A549 (cell line): ENCODE measurements at places on chromosomes 5 and 9. TPM values are rescaled to one million over a fixed set of nuclear protein-coding genes. Genes with fewer than 3 reads are reported as not detected.

The NTRK2 gene
- polyA plus RNA-seq, result 0.01 to 0.05 TPM (median 0.03 TPM) in 3 replicates

The TRIM36 gene
- polyA plus RNA-seq, result 0.28 to 0.63 TPM (median 0.63 TPM) in 3 replicates

The TMEM232 gene
- 0.12 to 0.17 TPM (median 0.16 TPM) in 3 replicates for polyA plus RNA-seq

The ARSI gene
- 17.4 to 24.1 TPM (median 22.0 TPM) in 3 replicates for polyA plus RNA-seq

The TLX3 gene
- polyA plus RNA-seq, result not detected in 3 replicates

The IGFBPL1 gene
- polyA plus RNA-seq, result 2.7 to 3.0 TPM (median 2.7 TPM) in 3 replicates

The SAXO1 gene
- not detected in 3 replicates for polyA plus RNA-seq

The RORB gene
- polyA plus RNA-seq, result not detected in 3 replicates

The CAVIN4 gene
- 0.62 to 0.86 TPM (median 0.79 TPM) in 3 replicates for polyA plus RNA-seq

The FGD3 gene
- 0.18 to 0.26 TPM (median 0.24 TPM) in 3 replicates for polyA plus RNA-seq

The MLLT3 gene
- polyA plus RNA-seq, result 13.0 to 15.3 TPM (median 14.3 TPM) in 3 replicates

The MEIKIN gene
- not detected in 3 replicates for polyA plus RNA-seq

The RGS7BP gene
- polyA plus RNA-seq, result not detected in 3 replicates

GRCh38 chr5:129377504-129377903 lies 82.6 kb upstream of the ADAMTS19 start:
- no peak for DNase-seq

DNA sequence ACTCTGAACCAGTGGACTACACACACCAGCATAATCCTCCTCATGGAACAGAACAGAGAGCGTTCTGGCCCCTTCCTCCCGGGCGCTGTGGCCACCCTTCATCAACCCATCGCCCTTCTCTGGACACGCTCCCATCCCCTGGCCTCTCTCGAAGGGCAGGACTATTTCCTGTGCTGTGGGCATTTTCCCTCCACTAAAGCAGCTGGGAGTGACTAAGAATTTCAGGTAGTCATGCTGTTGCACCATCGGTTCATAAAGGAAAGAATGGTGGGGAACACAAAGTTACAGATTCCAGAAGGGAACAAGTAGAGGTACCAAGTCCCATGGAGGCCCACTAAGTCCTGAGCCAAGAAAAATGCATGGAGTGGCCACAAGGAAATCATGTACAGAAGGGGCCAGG lies 68.6 kb downstream of the EPB41L4B start:
- no peak for DNase-seq

DNA sequence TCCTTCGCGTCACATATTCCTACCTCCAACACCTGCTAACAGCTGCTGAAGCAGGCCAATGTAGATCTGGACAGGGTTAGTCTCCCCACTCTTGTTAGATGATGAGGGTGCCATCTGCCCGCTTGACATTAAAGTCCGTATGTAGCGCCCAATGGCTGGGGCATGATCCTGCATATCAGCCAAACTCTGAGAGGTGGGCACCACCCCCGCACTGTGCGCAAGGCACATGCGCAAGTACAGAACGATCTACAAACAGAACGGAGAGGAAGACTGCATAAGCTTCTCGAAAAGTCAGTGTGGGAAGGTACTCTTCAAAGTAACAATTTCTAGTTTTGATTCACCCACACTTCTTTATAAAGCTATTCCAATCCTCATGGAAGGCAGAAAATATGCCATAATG lies 69.8 kb downstream of the ECPAS start:
- no peak for DNase-seq

GRCh38 chr5:176490301-176490700 lies 42.1 kb downstream of the FAF2 start:
- no peak for DNase-seq

DNA sequence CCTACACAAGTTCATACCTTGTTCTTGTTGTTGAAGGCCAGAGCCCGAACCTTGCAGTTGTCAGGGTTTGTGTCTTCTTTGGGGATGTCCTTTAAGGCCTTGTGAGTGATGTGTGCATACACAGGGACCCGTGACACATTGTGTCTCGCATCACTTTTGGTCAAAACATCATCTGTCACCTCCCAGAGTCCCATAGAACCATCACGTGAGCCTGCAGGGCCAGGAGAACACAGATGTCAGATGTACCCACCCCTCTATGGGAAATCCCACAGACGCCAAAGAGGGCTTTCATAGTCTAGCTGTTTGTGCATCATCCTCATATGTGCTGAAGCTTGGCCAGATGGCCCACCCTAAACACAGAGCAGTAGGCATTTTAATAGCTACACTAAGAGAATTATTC lies 28.2 kb downstream of the DCAF12 start:
- DNase-seq, result no peak

DNA sequence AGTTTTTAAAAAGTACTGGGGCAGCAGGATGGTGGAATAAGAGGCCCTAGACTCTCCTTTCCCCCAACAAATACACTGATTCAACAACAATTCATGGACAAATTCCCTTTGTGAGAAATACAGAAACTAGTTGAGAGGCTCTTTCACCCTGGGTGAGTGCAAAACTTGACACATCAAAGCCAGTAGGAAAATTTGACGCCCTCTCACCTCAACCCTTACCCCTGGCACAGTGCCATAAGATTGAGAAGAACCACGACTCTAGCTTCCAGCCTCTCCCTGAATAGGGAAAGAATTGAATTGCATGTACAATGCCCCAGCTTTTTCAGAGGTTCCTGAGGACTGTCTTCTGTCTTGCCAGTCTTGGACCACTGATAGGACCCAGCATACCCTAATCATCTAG lies 12.3 kb downstream of the KIF4B start:
- DNase-seq, result no peak

GRCh38 chr5:40754381-40755092 lies 1.2 kb downstream of the TTC33 start:
- no peak for DNase-seq

- DNase-seq, result no peak
Observed at GRCh38 chr5:147912011-147912410, 5.7 kb upstream of the C5orf46 start.

DNA sequence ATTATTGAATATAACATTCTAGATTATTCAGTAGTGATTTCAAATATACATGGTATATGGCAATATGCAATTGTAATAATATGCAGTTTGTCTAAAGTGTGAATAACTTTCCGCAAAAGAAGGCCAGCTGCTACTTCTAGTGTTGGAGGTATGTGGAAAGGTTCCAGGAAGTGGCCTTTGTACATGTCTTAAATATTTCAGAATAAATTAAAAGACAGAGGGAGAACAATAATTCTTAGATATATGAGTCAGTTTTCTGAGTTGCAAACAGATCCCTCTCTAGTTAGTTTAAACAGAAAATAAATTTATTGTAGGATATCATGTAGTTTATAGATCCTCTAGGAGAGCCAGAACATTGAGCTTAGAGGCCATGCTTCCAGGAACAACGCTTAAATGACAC lies 210.8 kb upstream of the ELL2 start:
- no peak for DNase-seq

- peak; percentile 18 for DNase-seq
Observed at GRCh38 chr5:66246608-66247007, 102.5 kb downstream of the SREK1 start.

DNA sequence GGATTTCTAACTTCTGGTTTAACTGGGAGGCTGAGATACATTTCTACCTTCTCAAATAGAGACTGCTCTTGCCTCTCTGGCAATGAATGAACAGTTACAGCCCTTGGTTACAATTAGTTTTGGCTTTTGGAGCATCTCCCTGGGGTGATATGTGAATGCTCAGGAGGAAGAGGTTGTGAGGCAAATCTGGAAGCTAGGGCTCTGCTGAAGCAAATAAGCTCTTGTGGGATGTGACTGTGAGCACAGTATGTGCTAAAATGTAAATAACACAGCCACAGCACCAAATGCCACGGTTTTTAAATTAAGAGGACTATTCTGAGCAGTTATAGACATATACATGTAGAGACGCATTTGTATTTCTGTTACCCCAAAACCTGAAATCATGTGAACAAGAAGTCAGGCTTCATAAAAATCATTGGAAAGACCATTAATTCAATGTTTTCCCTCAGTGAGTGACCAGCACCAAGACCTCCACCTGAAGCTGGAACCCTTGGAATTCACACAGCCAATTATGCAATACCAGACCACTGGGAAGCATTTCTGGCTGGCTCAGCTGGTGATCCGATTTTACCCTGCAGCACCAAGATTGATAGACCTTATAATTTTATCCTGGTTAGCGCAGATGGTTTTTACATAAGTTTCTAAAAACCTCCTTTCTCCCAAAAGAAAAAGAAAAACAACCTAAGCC lies 3.0 kb upstream of the SLC44A1 start:
- no peak for DNase-seq

GRCh38 chr5:157487358-157487757 lies 27.3 kb downstream of the NIPAL4 start:
- DNase-seq, result no peak

DNA sequence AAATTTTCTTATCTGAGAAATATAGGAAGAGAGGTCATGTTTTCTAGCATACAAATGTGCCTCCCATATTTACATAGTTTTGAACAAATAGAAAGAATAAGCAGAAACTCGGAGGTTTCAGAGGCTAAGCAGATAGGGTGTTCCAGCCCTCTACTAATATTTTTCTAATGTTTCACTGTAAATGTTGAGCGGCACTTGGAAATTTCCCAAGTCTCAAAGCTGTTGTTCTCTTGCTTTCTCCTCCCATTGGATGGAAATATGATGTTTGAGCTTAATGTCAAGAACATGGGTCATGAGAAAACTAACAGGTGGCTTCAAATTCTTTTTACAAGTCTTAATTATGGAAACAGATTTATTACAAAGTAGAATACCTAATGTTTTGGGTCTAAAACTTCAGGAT lies 5.1 kb downstream of the SPINK1 start:
- DNase-seq, result no peak

- DNase-seq, result no peak
Observed at GRCh38 chr9:135982499-135983207, 21.5 kb upstream of the UBAC1 start.

GRCh38 chr5:116475338-116475737 lies 99.3 kb downstream of the SEMA6A start:
- DNase-seq, result no peak

GRCh38 chr9:92722386-92723298 lies 42.0 kb downstream of the BICD2 start:
- no peak for DNase-seq

DNA sequence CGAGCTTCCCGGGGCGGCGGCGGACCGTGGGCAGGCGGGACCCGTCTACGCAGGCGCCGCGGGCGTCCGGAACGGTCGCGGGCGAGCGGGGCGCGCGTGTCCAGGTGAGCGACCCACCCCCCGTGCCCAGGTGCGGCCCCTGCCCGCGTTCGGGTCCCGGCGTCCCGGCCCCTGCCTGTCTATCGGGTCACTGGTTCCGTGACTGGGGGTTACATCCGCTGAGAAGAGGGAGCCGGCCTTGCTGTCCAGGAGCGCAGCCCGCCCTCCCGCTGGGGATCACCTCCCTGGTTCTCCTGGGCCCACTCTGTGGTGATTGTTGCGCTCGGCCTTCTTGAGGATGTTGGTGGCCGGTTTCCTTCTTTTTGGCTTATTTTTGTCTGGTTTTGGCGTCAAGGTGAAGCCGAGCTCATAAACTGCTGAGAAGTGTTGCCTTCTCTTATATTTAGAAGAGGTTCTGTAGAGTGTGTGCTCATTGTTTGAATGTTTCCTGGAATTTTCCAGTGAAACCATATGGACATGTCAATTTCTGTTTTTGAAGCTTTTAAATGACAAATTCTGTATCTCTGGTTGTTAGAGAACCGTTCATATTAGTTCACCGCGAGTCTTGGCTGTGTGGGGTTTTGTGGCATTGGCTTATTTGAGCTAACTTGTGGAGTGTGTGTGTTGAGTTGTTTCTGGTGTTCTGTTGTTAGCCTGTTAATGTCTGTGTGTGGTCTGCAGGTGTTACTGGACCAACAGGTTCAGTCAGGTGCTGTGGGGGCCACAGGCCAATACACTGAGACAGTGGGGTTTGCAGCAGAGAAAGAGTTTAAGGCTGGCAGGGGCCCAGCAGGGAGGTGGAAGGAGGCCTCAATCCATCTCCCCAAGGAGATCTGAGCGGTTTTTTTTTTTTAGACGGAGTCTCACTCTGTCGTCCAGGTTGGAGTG lies 621 bp downstream of the CEP72 start:
- DNase-seq, result peak; percentile 40

GRCh38 chr5:179509239-179509638 lies 41.1 kb upstream of the RUFY1 start:
- DNase-seq, result no peak

GRCh38 chr9:79184831-79185230 lies 386.9 kb upstream of the TLE4 start:
- DNase-seq, result no peak

DNA sequence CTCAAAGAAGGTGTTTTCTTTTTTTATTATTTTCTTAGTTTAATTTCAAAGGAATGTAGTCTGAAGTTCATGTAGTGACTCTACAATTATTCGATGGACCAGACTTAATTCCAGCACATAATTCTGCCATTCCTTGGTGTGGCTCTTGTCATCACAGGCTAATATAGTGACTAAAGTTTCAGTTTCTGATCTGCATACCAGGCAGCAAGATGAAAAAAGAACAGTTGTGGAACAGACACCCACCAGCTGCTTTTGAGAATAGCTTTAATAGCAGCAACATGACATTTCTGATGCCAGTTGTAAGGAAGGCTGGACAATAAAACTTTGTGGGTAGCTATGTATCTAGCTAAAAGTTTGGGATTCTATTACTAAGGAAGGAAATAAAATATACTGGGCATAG lies 676.3 kb upstream of the GRAMD2B start:
- DNase-seq, result no peak

- DNase-seq, result no peak
Observed at GRCh38 chr9:122457787-122458186, 19.9 kb downstream of the OR1J1 start.

- no peak for DNase-seq
Observed at GRCh38 chr9:36163049-36163785, 6.0 kb upstream of the CCIN start.

DNA sequence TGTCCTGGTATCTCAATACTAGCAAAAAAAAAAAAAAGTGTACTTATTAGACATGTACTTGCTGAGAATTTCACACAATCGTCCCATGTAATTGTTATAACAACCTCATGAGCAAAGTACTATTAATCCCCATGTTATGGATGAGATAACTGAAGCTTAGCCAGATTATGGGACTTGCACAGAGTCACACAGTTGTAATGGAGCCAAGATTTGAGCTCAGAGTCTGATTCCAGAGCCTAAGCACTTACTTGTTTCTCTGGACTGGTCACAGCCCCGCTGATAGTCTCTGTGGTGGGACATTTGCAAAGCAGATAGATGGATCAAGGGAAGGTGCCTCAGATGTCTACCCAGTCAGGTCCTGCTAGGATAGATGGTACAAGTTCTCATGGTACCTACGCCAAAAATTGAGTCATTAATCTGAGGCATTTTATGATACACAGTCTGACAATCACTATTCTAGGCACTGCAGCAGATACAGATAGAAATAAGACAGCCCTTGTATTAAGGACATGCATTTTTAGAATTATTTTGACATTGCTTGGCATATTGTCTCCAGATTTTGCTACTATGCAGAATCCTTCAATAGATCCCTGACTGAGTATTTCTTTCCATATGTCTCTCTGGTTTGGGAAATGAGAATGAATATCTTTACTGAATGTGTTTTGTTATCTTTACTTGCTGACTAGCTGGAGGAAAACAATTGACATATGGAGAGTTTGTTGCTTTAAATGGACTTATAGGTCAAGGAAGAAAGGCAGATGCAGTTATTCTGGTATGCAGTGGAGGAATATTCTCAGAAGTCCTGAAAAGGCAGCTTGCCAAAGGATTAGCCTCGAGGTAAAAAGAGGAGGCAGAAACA lies 149.5 kb downstream of the ADAMTSL1 start:
- DNase-seq, result no peak

- DNase-seq, result no peak
Observed at GRCh38 chr9:130128733-130129431, 43.3 kb upstream of the NCS1 start.

- DNase-seq, result peak; percentile 29
Observed at GRCh38 chr5:133460172-133460758, 152.1 kb downstream of the FSTL4 start.
